Tongue (tissue), 3 donors: ENCODE measurements at places on chromosomes 7 and 10. TPM values are rescaled to one million over a fixed set of nuclear protein-coding genes. Genes with fewer than 3 reads are reported as not detected.
A peak's percentile ranks its signal among the peaks of the same experiment; 100 is the strongest.

DNA sequence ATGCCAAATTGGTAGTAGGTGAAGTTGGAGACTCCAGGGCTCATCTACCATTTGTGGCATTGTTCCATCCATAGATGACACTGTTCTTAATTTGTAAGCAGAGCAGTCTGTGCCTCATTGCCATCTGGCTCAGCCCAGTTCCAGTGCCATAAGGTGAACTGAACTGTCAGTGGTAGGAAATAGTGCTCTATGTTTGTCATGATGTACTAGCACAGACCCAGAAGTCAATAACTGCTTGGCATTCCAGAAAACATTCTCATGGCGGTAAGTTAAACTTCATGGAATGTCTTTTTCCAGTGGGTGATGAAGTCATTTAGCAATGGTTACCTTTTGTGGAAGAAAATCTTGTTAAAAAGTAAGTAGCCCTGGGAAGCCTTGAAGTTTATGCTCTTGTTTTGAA is 302.7 kb downstream of the SUGCT start:
- DNase-seq, result no peak

DNA sequence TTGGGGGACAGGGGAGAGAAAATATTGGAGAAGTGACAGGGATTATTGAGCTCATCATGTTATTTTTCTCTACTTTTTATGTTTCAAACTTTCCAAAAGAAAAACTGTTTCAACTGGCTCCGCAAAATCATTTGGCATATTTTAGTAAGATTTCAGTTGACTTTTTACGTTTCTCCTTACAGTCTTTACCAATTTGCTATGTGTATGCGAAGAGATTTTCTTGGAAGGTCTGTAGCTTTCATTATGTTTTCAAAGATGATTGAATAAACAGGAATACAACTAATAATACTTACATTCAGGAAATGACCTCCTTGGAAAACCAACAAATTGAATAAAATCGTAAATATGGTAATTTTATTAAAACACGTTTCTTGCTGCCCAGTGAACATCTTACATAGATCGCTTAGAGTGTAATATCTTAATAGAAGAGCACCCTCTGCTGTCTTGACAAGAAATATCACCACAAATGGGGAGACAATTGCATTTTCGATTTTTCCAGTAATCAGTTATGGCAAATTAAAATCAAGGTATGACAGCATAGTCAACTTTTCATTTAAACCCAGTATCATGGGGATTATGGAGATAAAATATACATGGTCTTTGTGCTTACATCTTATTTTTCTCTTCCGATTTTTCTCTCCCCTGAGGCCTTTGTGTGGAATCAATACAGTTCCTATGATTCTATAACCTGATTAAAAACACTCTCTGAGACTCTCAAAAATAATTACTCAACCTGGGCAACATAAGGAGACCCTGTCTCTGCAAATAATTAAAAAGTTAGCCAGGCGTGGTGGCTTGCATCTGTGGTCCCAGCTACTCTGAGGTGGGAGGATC is 43.1 kb downstream of the MBL2 start:
- peak; percentile 34 for DNase-seq

DNA sequence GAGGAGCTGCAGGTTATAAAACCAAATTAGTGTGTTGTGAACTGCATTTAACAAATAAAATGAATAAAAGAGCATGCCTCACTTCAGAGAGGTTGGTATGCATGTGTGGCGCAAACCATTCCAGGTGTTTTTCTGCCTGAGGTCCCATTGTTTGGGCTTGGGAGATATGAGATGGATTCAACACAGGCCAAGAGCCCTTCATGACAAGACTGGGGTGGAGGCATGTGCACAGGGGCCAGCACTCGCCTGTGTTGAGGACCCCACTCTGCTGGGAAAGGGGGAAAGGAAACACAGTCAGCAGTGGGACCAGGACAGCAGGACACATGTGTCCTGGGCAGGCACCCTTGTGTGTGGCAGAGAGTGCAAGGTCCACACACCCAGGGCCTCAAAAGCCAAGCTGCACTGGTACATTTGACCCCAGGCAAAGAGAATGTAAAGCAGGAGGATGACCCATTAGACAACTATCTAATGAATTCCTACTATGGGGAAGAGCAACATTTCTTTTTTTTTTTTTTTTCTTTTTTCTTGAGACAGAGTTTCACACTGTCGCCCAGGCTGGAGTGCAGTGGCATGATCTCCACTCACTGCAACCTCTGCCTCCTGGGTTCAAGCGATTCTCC is 9.2 kb upstream of the SLC18A3 start:
- DNase-seq, result no peak

- no peak for DNase-seq
Observed at GRCh38 chr10:21626457-21627161, 92.6 kb downstream of the MLLT10 start.

GRCh38 chr7:101521430-101521925 is 107.6 kb downstream of the MYL10 start:
- no peak for DNase-seq

DNA sequence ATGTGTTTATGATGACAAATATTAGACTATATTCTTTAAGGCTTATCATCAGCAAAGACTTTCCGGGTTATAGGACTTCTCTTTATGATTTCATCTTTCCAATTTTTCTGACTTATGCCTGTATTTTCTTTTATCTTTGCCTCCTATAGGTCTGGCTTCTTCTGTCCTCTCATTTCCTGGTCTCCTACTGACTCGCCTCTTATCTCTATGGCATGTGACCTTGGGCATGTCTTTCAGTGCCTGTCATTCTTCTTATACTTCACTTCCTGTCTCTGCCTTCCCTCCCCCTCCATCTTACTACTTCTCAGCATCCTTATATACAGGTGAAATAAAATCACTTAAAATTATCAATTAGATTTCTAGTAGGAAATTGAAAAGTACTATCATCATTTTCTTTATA is 42.2 kb downstream of the PCDH15 start:
- DNase-seq, result no peak

- no peak for DNase-seq
Observed at GRCh38 chr10:3201796-3202195, 29.2 kb upstream of the PITRM1 start.

GRCh38 chr7:100475549-100475948 is 3.5 kb downstream of the TSC22D4 start:
- peak; percentile 71 for DNase-seq

MBL2 gene
- not detected for total RNA-seq

CLRN3 gene
- total RNA-seq, result not detected

VWA2 gene
- 7.3 TPM for total RNA-seq

RBP3 gene
- total RNA-seq, result not detected

AVL9 gene
- 39.8 TPM for total RNA-seq

LRRD1 gene
- 0.21 TPM for total RNA-seq
